ENCODE measurements at places on chromosomes 2 and 18.

DNA sequence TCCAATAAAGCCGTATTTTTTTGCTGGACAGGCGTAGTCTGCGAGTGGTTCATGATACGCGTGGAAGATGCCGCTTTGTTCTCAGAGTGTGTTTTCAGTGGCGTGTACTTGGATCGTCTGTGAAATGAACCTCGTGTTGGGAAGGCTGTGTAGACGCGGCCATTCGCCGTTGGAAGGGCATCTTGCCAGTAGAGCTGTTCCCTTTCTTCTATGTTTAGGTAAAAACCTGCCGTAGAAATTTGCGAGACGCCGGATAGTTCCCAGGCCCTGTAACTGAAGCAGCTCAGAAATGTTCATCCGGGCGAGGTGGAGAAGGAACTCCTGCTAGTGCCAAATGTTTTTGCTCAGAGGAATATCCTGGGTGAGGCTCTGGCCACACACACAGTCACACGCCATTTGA is 133.6 kb downstream of the NFATC1 start:
- no peak for DNase-seq

- no peak for DNase-seq
These were observed 2.9 kb upstream of the RRM2 start for GRCh38 chr2:10119601-10120157.

DNA sequence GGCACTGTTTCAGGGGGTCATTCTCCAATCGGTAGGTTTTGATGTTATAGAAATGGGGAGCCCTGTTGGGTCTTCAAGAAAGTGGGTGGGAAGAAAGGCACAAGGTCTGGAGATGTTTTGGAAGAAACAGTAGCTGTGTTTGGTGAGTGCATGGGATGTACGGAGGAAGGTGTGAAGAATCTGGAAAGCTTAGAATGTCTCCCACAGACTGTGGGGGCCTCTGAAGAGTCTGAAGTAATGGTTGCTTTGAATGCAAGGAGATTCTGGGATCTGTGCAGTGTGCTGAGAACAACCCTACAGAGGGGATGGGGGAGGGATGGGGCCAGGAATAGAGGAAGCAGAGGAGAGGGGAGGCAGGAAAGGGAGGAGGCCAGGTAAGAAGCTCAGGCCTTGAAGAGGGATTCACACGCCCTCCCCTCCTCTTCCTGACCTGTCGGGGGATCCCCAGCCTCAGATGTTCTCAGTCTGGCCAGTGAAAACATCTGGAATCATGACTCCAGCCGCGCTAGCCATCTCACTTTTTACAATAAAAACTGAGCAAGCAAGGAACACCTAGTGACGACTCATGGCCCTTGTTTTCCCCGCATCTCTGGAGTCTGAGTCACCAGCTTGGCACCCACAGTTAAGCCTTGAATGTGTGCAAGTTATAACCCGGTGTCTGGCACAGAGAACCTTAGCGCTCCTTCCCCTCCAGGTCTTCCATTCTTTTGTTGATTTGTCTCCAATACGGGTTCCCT is 74.2 kb downstream of the SH3BP4 start:
- no peak for DNase-seq

GRCh38 chr2:182642328-182642727 is 73.7 kb upstream of the DNAJC10 start:
- no peak for DNase-seq

DNA sequence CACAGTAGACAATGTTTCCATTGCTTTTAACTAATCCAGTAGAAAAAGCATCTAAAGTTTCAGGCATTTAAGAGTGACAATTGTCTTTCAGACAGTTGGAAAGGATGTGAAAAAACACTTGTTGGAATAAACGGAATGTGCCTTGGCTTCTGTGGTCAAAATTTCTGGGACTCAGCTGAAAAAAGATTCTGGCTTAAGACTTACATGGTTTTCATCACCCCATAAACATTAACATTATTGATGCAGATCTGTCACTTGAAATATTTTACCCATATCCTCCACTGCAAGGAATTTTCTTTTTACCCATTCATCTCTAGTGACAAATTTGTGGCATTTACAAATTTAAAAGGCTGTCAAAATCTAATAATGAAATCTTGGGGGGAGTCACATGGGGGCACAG is 166.0 kb downstream of the SRBD1 start:
- DNase-seq: no peak

DNA sequence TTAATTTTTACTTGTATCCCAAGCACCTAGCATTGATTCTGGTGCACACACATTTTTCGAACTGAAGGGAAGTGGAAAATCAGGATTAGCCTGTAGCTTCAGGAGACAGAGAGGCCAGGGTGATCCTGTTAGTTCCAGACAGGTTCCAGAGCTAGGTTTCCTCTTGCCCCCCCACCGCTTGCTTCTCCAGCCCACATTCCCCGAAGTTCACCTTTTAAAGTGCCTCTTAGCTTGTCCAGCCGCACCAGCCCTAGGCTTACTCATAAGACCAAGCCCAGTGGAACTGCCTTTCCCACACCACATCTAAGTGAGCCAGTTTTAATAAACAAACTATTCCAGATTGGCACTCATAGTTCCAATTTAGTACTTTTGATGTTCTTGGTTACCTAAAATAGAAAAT is 898.6 kb upstream of the KLHL29 start:
- DNase-seq: no peak

GRCh38 chr2:230627806-230628724 is 84.6 kb upstream of the CAB39 start:
- no peak for DNase-seq

DNA sequence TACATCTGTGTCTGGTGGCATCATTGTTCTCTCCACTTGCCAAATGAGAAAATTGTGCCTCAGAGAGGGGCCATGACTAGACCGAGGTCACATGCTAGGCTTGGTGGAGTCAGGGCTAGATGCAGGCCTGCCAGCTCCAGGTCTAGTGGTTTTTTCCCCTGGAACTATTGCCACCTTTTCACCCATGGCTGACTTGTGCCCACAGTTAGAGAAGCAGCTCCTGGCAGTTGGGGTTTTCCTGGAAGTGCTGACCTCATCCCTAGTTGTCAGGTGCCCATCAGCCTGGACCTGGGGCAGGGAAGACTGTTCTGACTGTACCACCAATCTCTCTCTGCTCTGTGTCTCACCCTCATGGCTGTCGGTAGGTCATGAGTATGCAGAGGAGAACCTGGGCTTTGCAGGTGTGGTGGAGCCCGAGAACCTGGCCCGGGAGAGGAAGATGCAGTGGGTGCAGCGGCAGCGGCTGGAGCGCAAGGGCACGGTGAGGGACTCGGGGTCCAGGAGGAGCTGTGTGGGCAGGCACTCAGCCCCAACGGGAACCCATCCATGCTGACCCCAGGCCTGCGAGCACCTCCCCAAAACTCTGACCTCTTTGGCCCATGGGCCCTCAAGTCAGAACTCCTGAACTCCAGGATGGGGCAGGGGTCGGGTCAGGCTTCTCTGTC is 12.4 kb upstream of the CATIP start:
- no peak for DNase-seq

DNA sequence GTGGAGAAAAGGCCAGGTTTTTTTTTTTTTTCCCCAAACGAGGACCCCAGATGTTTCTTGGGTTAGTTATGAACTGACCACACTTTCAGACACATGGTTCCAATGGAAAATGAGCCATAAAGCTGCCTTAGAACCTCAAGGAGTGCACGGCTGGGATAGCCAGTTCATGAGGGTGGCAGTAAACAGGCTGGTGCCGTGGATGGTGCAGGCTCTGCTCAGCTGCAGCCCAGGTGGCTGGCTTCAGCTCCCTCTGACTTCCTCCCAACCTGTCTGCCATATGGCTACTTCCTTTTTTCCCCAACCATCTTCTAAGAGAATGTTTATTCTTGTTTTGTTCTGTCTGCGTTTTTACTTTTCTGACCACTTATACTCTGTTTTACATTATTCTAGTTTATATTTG is 109.8 kb upstream of the LMAN1 start:
- no peak for DNase-seq

GRCh38 chr2:163527381-163527780 is 208.4 kb downstream of the FIGN start:
- DNase-seq: no peak

DNA sequence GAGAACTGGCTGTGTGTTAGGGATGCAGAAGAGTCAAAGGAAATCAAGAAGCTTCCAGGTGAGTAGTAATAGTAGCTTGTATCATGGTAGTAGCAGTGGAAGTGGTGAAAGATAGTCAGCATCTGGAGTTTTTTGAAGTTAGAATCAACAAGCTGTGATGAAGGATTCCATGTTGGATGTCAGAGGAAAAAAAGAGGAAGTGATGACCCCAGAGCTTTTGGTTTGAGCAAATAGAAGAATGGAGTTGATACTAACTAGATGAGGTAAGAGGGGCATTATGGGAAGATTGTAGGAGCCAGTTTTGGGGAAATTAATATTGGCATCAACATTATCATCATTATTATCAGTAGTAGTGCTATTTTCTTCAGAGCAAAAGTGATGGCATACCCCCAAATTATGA is 542.2 kb downstream of the XIRP2 start:
- DNase-seq: no peak

DNA sequence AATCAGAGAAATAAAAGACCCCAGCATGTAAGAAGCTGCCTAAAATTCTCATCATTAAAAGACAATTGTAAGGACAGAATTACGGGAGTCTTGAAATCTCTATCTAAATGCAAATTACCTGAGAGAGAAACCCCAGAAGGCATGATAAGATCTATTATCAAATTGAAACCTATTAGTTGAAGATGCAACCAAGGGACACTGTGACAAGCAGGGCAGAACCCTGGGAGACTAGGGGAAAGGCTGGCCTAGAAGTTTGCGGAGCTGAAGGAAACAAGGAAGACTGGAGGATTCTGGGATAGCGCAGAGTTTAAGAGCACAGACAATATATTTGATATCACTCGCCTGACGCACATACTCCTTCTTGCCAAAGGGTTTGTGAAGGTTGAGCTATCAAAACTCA is 319.5 kb upstream of the CHAC2 start:
- no peak for DNase-seq

DNA sequence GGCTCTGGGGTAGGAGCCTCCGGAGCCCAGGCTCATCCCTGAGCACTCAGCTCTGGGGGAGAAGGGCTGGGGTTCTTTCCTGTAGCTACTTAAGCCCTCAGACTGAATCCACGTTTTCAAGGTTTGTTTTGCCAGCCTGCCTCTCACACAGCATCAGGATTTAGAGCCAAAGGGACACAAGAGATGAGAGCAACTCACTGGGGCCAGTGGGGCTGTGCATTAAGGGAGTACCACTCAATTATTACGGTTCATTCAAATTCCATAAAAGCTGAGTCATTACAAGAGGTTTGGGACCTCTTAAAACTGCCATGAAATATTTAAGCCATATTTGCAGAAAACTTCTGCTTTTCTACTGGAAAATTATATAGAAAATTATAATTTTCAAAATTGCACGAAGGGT is 17.1 kb upstream of the SNED1 start:
- DNase-seq: no peak

DNA sequence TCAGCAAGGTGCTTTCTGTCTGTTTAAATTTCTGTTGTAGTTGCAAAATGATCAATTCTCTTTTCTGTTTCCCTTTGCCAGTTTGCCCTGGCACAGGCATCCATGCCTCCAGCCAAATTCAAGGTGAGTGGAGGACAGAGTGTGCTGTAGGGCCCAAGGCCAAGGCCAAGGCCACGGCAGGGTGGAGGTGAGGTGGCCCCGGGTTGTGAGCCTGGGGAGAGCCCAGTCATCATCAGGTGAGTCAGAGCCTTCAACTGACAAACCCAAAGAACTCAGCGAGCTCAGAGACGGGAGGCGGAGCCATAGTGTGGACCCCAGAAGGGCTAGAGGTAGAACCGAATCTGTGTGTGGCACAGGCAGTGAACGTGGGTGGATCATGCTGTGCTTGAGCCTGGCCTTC is 55.7 kb downstream of the BCL2L11 start:
- DNase-seq: no peak

GRCh38 chr2:178542569-178542968 is 62.3 kb downstream of the PLEKHA3 start:
- DNase-seq: no peak

- no peak for DNase-seq
These were observed 5.3 kb upstream of the ARHGAP15 start for GRCh38 chr2:143123911-143124310.

GRCh38 chr2:216292886-216293301 is 79.4 kb downstream of the MARCHF4 start:
- DNase-seq: no peak

GRCh38 chr18:26454192-26454591 is 94.2 kb downstream of the KCTD1 start:
- DNase-seq: no peak

DNA sequence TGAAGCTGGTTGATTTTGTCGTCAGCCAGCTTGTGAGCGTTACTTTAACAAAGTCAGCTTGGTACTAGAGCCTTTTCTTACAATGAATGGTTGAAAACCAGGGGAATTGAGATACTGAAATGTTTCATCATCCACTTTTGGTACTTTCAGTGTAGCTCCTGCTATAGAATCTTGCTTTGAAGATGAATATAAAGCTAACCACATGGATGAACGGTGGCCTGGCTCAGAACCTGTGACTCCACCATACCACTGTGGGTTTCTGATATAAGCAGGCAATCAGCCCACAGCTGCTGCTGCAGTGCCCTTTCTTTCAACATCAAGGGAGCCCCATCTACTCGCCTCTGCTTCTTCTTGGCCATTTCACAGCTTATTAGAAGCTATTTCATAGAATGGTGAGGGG is 53.2 kb upstream of the GPR45 start:
- DNase-seq: no peak

DNA sequence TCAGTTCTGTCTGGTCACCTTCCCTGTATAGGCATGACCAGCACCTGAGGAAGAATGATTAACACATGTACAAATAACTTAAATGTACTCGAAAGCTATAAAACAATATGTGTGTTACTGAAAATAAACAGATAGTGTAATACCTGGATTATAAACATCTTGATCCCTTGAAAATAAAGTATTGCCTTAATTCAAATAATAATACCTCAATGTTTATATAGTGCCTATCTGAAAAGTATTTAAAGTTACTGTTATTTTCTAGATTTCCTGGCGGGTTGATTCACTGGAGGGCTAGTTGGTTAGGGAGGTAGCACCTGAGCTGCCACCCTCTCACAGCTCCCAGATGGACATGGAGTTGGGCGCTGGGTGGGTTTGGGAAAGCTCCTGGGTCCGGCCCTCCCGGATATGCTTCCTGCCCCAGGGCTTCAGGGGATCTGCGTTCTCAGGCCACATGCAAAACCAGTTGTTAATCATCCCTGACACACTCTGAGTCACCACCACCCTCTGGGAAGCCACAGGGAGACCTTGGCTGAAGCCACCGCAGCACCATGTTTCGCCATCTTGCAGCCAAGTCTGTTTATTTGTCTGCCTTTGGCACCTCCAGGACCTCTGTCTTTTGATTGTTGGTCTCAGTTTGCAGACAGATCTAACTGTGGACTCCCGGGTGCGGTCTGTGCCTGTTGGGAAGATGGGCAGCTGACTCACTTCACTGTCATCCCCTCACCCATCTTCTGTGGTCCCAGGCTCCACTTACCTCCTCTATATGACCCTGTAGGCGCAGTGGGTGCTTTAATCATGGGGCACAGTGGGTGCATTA is 35.3 kb downstream of the RAB31 start:
- no peak for DNase-seq

GRCh38 chr2:122117371-122117770 is 361.9 kb downstream of the TSN start:
- no peak for DNase-seq

- DNase-seq: no peak
These were observed 9.4 kb upstream of the PRLH start for GRCh38 chr2:237556773-237557632.

- DNase-seq: no peak
These were observed 66.3 kb upstream of the NARS1 start for GRCh38 chr18:57687970-57688369.

GRCh38 chr2:25281522-25281921 is 60.2 kb downstream of the DNMT3A start:
- DNase-seq: no peak

Data from effector memory CD4-positive, alpha-beta T cell (primary cell).